ENCODE measurements at places on chromosomes 3 and 15. TPM values are rescaled to one million over a fixed set of nuclear protein-coding genes. Genes with fewer than 3 reads are reported as not detected.

C3orf20 gene
- total RNA-seq = 0.18 TPM

CCRL2 gene
- total RNA-seq = 2.7 TPM

GHRL gene
- 0.69 TPM for total RNA-seq

PAQR5 gene
- not detected for total RNA-seq

RHOV gene
- 0.40 TPM for total RNA-seq

LRRC15 gene
- total RNA-seq = not detected

ADAMTS9 gene
- not detected for total RNA-seq

THPO gene
- total RNA-seq = not detected

NR1I2 gene
- 0.38 TPM for total RNA-seq

CLDN18 gene
- not detected for total RNA-seq

NKTR gene
- total RNA-seq = 54.1 TPM

- no peak overlapping the region for H3K4me3 ChIP-seq
- peaks cover 4% of the 10 kb centered on the region for H3K27me3 ChIP-seq
- no peak for DNase-seq
- no peaks in the 10 kb centered on the region for H3K4me1 ChIP-seq
- no peaks in the 10 kb centered on the region for H3K36me3 ChIP-seq
These were observed 70.7 kb downstream of the CYP19A1 start for GRCh38 chr15:51267703-51268083.

- no peak overlapping the region for H3K27ac ChIP-seq
- H3K4me3 ChIP-seq = no peak overlapping the region
- no peaks in the 10 kb centered on the region for H3K36me3 ChIP-seq
- H3K4me1 ChIP-seq = no peaks in the 10 kb centered on the region
- H3K27me3 ChIP-seq = no peaks in the 10 kb centered on the region
These were observed 204.8 kb downstream of the PDZRN3 start for GRCh38 chr3:73419942-73420341.

GRCh38 chr3:66138336-66139313, 82.2 kb upstream of the SLC25A26 start:
- no peaks in the 10 kb centered on the region for H3K27me3 ChIP-seq
- H3K4me1 ChIP-seq = no peaks in the 10 kb centered on the region
- H3K27ac ChIP-seq = no peak overlapping the region
- H3K36me3 ChIP-seq = no peaks in the 10 kb centered on the region
- H3K4me3 ChIP-seq = no peak overlapping the region
- DNase-seq = no peak

DNA sequence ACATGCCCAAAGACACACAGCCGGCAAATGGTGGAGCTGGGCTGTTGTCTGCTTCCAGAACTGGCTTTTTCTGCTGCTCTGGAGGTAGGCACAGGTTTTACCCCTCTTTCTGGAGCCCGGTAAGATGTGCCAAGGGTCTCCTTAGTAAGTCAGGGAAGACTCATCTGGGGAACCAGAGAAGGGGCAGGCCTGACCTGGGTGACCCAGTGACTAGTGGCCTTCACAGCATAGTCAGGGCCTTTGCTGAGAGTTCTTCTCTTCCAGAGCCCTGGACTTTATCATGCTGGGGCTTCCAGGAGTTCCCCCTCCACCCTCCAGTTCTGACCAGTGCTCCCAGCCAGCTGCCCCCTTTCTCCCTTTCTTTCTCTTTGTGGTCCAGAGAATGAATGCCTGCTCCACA, 3.2 kb downstream of the CD276 start:
- no peak overlapping the region for H3K27ac ChIP-seq
- H3K4me1 ChIP-seq = no peaks in the 10 kb centered on the region
- peaks cover 30% of the 10 kb centered on the region for H3K27me3 ChIP-seq

DNA sequence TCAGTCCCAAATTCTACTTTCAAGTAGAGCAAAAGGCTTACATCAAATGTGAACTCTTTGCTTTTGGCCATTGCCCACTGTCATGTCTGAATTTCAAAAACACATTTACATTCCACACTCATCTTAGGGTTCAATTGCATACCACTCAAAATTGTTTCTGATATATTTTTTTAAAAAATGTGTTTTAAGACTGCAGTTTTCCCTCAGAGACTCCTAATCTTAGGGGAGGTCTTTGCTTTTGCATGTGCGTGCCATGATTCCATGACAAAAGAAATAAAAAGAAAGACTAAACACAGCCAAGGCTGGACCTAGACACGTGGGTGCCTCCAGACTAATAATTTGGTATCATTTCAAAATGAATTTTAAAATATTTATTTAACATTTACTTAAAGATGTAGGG, 396.8 kb upstream of the RASGRP1 start:
- DNase-seq = no peak
- H3K4me3 ChIP-seq = no peak overlapping the region
- no peaks in the 10 kb centered on the region for H3K4me1 ChIP-seq
- H3K36me3 ChIP-seq = no peaks in the 10 kb centered on the region

DNA sequence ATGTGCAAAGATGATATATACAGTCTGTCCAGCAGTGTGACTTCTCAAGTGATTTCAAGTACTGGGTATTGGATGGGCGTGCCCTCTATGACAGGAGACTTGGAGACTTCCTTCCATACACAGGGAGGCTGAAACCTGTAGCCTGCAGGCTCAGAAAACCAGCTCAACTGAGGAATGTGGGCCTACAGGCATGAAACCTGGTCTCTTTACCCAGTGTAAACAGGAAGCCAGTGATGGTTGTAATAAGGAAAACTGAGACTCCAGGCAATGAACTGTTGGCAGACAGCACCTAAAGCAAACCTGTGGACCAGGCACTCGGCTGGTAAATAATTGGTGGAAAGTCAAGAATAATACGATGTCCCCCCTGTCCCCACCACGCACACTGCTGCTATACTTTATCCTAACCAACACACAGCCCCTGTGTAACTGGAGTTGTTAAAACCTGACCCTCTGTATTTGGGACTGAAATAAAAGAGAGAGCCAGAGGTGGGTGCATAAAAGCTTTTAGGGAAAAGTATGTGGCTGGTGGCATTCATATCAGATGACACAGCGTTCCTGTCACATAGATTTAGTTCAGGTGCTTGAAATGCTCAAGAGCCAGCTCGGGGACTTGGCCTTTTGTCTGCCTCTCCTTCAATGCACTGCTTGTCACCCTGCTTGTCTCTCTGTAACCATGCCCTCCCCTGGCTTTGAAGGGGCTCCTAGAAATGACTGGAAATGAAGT, 144.7 kb downstream of the TPRG1 start:
- DNase-seq = no peak
- H3K27ac ChIP-seq = no peak overlapping the region
- H3K36me3 ChIP-seq = no peaks in the 10 kb centered on the region
- H3K27me3 ChIP-seq = no peaks in the 10 kb centered on the region
- H3K4me3 ChIP-seq = no peak overlapping the region

- H3K27me3 ChIP-seq = no peaks in the 10 kb centered on the region
- no peak for DNase-seq
- H3K4me1 ChIP-seq = no peaks in the 10 kb centered on the region
- no peak overlapping the region for H3K27ac ChIP-seq
These were observed 8.8 kb downstream of the ADPRH start for GRCh38 chr3:119588112-119588511.

- H3K27me3 ChIP-seq = no peaks in the 10 kb centered on the region
- H3K27ac ChIP-seq = no peak overlapping the region
- H3K4me3 ChIP-seq = no peak overlapping the region
- no peaks in the 10 kb centered on the region for H3K36me3 ChIP-seq
- no peaks in the 10 kb centered on the region for H3K4me1 ChIP-seq
These were observed 79.3 kb upstream of the LSAMP start for GRCh38 chr3:116524453-116525210.

- no peak for DNase-seq
- no peaks in the 10 kb centered on the region for H3K36me3 ChIP-seq
- H3K4me1 ChIP-seq = no peaks in the 10 kb centered on the region
- H3K27me3 ChIP-seq = no peaks in the 10 kb centered on the region
These were observed 43.6 kb downstream of the BLM start for GRCh38 chr15:90760661-90761232.

GRCh38 chr3:111229301-111229700, 157.7 kb downstream of the NECTIN3 start:
- H3K27me3 ChIP-seq = no peaks in the 10 kb centered on the region
- H3K4me3 ChIP-seq = no peak overlapping the region
- H3K27ac ChIP-seq = no peak overlapping the region
- no peaks in the 10 kb centered on the region for H3K36me3 ChIP-seq

DNA sequence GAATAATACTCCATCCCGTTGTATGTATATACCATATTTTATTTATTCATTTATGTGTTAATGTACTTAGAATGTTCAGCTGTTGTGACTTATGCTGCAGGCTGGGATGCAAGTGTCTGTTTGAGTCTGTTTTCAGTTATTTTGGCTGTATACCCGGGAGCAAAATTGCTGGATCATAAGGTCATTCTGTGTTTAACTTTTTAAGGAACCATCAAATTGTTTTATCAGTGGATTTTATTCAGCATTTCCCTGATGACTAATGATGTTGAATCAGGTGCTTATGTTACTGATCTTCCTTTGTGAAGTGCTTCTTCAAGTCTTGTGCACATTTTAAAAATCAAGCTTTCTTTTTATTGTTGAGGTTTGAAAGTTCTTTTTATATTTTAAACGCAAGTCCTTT, 118.1 kb downstream of the SLC25A26 start:
- no peak overlapping the region for H3K27ac ChIP-seq
- no peaks in the 10 kb centered on the region for H3K27me3 ChIP-seq
- H3K4me1 ChIP-seq = no peaks in the 10 kb centered on the region
- H3K4me3 ChIP-seq = no peak overlapping the region

GRCh38 chr15:89139613-89140499, 51.6 kb downstream of the ABHD2 start:
- peaks cover 6% of the 10 kb centered on the region for H3K4me1 ChIP-seq
- no peak overlapping the region for H3K4me3 ChIP-seq

DNA sequence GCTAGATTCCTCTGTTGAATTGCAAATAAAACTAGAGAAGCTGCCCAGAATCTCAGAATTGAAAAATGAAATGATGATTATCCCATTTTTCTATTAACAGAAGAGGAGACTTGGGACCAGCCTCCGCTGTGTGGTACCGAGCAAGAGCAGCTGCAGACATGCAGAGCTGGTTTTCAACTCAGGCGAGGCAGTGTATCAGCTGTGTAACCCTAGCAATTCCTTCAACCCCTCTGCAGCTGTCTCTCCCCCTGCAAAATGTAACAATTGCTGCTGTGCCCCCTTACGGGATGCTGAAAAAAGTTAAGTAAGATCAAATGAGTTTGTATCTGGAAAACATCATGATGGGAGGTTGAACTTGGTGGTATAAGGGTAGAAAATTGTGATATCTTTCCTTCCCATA, 98.5 kb upstream of the C3orf80 start:
- H3K27me3 ChIP-seq = no peaks in the 10 kb centered on the region
- H3K4me1 ChIP-seq = no peaks in the 10 kb centered on the region
- H3K36me3 ChIP-seq = no peaks in the 10 kb centered on the region
- no peak overlapping the region for H3K4me3 ChIP-seq
- no peak overlapping the region for H3K27ac ChIP-seq
- no peak for DNase-seq

DNA sequence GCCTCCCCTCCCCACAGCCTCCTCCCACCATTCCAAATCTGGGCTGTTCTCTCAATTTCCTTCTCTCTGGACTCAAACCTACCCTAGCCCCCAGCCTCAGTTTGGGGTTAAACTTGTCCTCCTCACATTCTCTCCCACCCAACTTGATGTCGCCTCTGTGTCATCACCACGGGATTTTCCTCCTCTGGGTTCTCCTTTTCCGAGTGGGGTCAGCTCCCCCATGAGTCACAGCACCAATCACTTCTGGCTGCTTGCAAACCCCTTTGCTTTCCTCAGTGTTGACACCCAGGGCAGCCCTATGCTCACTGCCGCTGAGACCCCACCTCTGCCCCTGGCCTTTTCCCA, 451 bp downstream of the CCR5AS start:
- H3K4me3 ChIP-seq = peak overlapping the region; percentile 57
- H3K27ac ChIP-seq = peak overlapping the region; percentile 75

- no peaks in the 10 kb centered on the region for H3K36me3 ChIP-seq
- H3K27ac ChIP-seq = no peak overlapping the region
- no peak overlapping the region for H3K4me3 ChIP-seq
- no peak for DNase-seq
- no peaks in the 10 kb centered on the region for H3K27me3 ChIP-seq
These were observed 54.8 kb upstream of the PIK3R4 start for GRCh38 chr3:130801473-130801872.

DNA sequence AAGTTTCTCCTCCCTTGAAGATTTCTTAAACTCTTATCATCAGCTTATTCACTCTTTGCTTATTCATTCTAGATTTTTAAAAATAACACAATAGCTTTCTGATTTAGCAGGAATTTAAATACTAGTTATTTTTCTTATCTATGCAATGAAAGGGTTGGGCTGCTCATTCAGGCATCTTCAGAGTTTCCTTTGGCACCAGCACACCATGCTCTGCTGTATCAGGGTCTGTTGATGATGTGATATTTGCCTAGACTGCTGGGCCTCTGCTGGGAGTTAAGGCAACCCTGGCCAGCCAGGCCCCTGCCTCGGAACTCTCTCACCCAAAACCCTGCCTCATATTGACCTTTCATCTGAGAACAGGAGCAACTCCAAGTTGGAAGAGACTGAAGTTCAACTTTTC, 35.0 kb downstream of the DRD3 start:
- no peak overlapping the region for H3K4me3 ChIP-seq
- H3K27me3 ChIP-seq = no peaks in the 10 kb centered on the region
- no peaks in the 10 kb centered on the region for H3K36me3 ChIP-seq
- no peak for DNase-seq

DNA sequence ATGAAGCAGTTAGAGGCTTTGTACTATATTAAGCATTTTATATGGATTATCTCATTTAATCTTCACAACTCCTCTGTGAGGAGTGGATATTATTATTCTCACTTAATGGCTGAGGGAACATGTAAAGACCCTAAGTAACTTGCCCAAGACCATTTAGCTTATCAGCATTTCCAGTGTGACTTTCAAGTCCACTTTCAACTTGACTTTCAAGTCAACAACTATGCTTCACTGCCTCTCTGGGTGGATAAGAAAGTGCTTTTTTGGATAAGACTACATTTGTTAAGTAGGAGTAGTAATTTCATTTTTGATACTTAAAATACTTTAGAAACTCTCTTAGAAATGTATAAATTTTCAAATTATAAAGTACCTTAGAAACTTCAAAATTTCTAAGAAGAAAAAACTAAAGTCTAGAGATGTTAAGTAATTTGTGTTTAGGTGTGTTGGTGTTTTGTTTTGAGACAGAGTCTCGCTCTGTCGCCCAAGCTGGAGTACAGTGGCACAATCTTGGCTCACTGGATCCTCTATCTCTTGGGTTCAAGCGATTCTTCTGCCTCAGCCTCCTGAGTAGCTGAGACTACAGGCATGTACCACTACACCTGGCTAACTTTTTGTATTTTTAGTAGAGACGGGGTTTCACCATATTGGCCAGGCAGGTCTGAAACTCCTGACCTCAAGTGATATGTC, 71.8 kb downstream of the MINDY2 start:
- no peak overlapping the region for H3K27ac ChIP-seq
- no peaks in the 10 kb centered on the region for H3K36me3 ChIP-seq
- H3K27me3 ChIP-seq = no peaks in the 10 kb centered on the region
- H3K4me3 ChIP-seq = no peak overlapping the region
- no peaks in the 10 kb centered on the region for H3K4me1 ChIP-seq

DNA sequence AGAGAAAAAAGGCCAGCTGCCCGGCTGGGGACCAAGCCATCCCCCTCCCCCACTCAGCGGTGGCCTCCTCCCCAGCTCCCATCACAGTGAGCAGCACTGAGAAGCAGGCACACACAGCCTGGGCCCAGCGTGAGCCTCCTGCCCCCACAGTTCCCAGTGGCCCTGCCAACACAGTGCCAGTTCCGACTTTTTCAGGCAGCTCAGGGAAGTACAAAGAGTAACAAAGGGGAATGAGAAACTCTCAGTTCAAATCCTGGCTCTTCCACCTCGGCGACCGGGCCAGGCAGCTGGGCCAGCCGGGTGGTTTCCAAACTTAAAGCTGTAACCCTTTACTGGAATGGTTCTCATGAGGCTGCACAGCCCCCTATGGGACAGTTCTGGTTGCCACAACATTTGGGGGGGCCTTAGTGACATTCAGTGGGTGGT, 18.5 kb downstream of the TNK2 start:
- no peak overlapping the region for H3K4me3 ChIP-seq
- H3K36me3 ChIP-seq = no peaks in the 10 kb centered on the region
- H3K4me1 ChIP-seq = peaks cover 11% of the 10 kb centered on the region
- no peak for DNase-seq

Measured in CD8-positive, alpha-beta memory T cell (primary cell).